Hematopoietic multipotent progenitor cell treated with erythropoietin and hydrocortisone succinate and interleukin-3 and kit ligand, for 15 days (in vitro differentiated cells): ENCODE measurements at places on chromosomes 1 and 21.
A peak's percentile ranks its signal among the peaks of the same experiment; 100 is the strongest.

DNA sequence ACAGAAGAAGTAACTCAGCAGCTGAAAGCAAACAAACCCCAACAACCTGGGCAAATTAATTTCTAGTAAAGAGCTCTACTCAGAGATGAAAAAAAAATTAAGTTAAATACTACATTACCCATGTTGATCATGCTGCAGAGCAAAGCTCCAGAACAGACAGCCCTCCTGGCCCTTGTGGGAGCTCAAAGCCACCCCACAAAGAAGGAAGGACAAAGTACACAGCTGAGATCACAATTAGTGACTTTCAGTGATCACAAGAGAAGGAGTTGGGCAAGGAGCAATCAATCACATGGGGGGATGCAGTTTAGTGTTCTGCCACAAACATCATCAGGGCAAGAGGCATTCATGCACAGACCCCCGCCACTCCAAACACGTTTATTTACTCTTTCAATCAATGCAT, 114.2 kb downstream of the DAB1 start:
- no peak for DNase-seq

GRCh38 chr1:145977486-145978470, 13.3 kb downstream of the POLR3GL start:
- peak; percentile 87 for DNase-seq

- no peak for DNase-seq
Observed at GRCh38 chr1:52636721-52637695, 4.0 kb downstream of the SHISAL2A start.

- DNase-seq, result no peak
Observed at GRCh38 chr1:202268032-202268431, 73.7 kb downstream of the UBE2T start.

DNA sequence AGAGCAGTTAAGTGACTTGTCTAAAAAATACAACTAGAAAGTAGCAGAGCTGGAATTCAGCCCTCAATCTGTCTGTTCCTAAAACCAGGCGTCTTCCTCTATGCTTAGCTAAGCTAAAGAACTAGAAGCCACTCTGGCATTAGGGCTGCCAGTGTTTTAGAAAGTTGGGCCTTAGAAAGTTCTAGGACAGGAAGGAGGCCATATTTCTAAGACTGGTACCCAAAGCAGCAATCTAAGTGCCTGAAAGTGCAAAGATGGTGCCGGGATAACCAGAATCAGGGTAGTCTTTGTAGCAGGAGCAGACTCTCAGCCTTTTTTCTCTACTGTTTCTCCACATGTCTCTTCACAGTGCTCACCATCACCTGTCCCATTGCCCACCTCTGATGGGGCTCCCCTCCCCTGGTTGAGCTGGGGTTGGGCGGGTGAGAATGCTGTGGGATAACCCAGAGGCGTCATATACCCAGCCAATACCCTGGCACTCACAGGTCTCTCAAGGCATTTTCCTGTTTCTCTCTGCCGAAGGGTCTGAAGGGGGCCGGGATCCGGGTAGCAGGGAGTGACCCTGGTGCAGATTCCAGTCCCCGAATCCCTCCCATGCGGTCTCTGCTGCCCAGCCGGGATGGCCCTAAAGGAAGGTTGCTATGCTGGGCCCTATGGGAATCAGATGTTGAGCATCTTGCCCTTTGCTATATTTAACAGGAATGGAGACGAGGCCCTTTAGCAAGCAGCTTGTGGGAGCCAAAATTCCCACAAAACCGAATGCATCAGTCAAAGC, 1.1 kb upstream of the RCSD1 start:
- DNase-seq, result no peak

DNA sequence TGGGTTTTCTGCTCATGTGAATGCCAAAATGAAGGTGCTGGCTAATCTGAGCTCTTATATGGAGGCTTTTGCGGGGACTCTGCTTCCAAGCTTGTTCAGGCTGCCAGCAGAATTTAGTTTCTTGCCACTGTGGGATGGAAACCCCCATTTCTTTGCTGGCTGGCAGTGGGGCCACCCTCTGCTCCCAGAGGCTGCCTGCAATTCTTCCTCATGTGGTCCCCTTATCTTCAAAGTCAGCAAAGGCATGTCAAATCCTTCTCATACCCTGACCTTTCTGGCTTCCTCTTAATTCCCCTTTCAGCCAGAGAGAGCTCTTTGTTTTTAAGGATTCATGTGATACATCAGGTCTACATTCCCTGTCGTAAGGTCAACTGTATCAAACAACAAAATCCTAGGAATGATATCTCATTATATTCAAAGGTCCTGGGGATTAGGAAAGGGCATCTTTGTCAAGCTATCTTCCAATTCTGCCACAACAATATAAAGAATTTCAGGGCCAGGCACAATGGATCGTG, 5.2 kb upstream of the GPR161 start:
- DNase-seq, result no peak

GRCh38 chr1:160499631-160500030, 23.4 kb downstream of the SLAMF6 start:
- no peak for DNase-seq

GRCh38 chr1:9473032-9473807, 66.0 kb upstream of the SLC25A33 start:
- no peak for DNase-seq

GRCh38 chr1:52348704-52349300, 17.2 kb downstream of the CC2D1B start:
- DNase-seq, result no peak

DNA sequence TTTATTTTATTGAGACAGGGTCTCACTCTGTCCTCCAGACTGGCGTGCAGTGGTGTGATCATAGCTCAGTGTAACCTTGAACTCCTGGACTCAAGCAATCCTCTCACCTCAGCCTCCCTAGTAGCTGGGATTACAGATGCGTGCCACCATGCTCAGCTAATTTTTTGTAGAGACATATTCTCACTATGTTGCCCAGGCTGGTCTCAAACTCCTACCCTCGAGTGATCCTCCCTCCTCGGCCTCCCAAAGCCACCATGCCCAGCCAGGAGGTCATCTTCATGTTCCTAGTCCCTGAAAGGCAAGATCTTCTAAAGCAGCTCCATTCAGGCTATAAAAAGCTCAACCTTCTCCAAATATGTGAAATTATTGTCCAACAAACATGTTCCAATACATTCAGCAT, 53.9 kb downstream of the TOR1AIP2 start:
- DNase-seq, result no peak

- DNase-seq, result no peak
Observed at GRCh38 chr1:67491280-67491679, 61.1 kb upstream of the SERBP1 start.

DNA sequence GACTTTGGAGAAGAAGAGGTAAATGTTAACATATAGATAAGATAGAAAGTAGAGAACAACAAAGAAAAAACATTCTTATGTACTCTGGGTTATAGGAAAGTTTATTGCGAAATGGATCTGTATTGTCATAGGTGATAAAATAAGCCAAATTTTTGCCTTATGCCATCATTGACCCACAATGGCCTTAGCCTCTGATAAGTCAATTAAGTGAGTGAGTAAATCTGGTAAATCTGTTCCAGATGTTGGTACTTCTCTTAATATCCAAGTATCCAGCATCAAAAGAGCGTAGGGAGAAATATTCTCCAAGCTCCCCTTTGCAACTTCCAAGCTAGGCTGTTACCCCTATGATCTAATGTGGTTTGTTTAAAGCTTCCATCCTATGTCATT, 38.3 kb upstream of the CLCA4 start:
- DNase-seq, result no peak

DNA sequence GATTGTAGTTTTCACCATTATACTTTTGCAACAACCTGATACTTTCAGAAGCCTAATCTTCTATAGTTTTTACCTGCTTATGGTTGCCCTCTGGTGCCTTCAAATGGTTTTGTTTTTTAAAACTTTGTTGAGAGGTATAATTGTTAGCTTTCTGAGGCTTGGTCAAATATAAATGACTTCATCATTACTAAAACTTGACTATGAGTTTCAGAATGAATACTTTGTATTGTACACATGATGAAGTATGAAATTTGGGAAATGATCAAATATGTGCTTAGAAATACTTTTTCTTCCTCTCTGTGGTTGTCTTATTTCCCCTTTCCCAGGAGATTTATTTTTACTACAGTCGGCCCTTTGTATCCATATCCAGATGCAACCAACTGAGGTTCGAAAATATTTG, 151.8 kb upstream of the B3GALT2 start:
- no peak for DNase-seq

DNA sequence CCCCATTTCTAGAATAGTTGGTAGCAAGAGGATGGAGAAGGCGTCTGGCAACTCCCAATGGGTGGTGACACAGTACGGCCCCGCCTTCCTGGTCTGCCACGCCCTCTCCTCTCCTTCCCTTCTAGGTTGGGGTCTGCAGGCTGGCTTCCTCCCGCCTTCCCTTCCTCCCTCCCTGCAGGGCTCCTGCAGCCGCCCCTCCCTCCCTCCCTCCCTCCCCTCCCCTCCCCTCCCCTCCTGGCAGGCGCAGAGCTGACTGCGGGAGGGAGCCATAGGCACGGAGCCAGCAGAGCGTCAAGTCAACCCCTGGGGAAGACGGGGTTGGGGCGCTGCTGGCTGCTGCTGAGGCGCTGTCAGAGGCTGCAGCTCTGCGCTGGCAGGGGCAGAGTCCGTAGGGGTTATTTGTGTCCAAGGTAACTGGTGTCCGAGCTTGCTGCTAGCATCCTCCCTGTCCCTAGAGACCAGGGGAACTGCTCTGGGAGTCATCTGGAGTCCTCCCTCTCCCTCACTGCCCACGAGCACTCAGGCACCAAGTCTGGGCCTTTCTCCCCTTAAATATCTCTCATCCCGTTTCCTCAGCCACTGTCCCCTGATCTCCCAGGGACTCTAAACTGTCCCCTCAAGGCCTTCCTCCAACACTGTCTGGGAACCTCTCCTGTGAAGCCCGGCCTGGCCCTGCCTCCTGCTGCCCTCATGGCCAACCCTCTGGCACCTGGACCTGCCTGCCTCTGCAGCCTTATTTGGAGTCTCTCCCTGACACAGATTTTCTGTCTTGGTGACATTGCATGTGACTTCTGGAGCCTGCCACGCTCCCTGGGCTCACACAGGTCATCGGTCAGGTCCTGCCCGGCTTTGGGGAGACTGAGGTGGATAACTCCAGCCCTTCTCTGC, 57.4 kb upstream of the ACOT11 start:
- no peak for DNase-seq

DNA sequence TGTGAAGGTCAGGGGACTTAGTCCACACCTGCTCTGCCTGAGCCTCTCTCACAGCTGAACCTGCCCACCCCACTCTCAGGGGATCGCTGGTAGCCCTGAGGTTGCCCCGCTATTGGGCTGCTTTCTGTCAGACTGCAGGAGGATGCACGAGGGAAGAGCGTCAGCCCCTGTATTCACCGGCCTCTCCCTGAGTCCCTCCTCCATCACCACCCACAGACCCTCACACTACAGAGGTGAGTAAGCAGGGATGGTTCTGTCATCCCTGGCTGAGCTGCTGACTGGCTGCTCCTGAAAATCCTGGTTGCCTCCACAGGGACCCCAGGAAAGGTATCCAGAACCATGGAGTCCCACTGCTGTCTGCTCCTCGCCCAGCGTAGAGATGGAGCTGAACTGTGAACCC, 118.7 kb downstream of the SYT2 start:
- no peak for DNase-seq

DNA sequence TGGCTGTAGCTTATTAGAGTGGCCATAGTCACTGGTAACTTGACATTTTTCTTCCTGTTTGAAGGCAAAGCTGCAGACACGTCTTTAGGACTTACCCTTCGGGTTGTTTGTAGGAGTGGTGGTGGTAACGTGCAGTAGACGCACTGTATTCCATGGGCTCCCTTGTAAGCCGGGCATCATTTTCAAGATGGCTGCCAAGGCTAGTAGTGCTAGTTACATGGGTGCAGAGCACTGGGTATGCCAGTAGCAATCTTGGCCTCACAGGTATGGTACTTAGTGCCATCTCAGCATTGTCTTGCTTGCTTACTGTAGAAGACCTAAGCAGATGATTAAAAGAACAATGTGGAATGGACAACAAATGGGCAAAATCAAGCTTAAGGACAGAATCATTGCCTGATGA, 1.9 kb downstream of the YBX1 start:
- DNase-seq, result peak; percentile 60

DNA sequence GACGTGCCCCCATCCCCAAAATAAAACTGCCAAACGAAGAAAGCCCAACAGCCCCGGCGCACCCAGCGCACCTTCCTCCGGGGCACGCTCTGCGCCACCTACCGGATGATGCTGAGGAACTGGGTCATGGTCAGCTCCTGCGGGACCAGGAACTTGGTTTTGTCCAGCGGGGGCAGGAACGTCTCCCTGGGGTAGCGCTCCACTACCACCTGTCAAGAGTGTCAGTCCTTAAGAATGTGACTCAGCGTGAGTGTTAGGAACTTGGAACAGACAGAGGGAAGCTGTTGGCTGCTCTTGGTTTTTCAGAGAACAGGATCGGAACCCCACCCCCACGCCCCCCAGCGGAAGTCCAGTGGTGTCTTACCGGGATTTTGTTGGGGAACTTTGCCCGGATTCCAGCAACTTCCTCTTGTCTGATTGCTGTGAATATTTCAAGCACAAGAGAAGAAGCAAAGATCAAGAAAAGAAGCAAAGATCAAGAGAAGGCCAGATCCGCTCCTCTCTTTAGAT, 431 bp downstream of the MAP1LC3C start:
- peak; percentile 47 for DNase-seq

DNA sequence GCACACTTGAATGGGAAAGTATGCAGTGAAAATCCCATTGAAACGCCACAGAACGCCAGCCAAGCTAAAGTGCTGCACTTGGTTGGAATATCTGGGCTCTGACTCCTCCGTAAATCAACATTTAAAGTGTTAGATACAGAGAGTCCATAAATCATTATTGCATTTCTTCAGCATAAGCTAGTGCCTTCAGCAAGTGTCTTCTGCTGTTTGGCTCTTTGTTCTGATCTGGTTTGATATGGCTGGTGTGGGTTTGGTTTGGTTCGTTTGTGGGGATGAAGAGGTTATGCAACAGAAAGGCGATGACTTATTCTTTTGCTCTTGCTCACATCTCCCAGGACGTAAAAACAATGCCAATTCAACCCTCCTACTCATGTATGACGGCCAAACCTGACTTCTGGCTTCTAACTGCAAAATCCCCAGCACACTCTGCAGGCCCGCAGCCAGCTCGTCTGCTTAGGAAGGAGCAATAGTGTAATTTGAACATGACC, 121.8 kb upstream of the ERG start:
- DNase-seq, result no peak

DNA sequence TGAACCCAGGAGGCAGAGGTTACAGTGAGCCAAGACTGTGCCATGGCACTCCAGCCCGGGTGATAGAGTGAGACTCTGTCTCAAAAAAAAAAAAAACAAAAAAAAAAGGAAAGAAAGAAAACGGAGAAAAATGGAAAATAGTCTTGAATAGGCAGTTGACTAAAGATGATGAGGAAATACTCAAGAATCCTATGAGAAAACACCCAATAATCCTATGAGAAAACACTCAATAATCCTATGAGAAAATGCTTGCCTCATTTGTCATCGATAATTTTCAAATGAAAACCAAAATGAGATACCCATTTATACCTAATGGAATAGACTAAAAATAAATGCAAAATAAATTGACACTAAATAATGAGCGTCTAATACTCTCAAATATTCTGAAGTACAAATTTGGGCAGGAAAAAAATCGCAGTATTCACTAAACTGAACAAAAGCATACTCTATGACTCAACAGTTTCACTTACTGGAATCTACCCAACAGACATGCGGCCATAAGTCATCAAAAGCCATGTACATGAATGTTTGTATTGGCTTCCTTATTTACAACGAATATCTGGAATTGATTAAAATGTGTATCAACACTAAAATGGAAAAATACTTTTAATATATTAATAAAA, 733.9 kb upstream of the CHRM3 start:
- DNase-seq, result no peak
